NCI-H510A treated with DMSO at 0.1 percent for 48 hours (cell line): ENCODE measurements at places on chromosomes 2 and 18.

- DNase-seq: no peak
Measured at GRCh38 chr18:61606068-61606660, 272.9 kb downstream of the CDH20 start.

GRCh38 chr2:217433522-217433921, 569.3 kb downstream of the TNS1 start:
- DNase-seq: peak; percentile 48

DNA sequence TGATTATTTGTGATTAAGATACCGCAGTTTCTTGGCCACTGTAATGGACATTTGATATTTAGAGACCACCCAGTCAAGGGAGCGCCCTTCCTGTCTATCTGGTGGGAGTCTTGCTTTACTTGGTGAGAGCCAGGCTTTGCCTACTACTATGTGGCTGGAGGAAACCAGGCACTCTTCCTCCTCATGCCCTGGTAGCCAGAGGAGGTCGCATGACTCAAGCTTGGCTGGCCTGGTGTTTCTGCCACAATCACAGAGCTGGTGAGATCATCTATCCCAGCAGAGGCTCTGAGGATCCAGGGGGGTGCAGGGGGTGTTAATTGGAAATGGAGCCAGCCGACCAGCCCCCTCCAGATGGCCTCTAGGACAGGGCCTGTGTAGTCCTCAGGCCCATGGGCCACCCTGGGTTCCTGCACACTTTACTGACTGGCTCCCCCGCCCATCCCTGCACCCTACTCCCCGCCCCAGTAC, 46.8 kb upstream of the BIN1 start:
- DNase-seq: no peak

GRCh38 chr18:73664896-73665295, 482.7 kb downstream of the FBXO15 start:
- DNase-seq: no peak

GRCh38 chr18:42640160-42640559, 475.3 kb downstream of the RIT2 start:
- DNase-seq: no peak

GRCh38 chr18:57771193-57771592, 31.9 kb downstream of the ATP8B1 start:
- DNase-seq: peak; percentile 67

DNA sequence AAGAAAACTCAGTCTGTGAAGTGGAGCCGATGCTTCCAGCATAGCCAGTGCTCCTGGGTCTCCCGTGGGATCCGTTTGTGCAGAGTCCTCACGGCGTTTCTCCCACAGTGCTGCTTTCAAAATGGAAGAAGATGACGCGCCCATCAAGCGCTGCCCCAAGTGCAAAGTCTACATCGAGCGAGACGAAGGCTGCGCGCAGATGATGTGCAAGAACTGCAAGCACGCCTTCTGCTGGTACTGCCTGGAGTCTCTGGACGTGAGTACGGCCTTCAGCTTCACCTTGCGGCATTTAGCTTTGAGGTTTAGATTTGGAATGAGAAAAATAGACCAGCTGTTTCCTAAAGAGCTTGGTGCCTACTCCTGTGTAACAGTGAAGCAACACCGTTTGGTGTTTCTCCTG, 107.0 kb downstream of the RNF144A start:
- DNase-seq: no peak

DNA sequence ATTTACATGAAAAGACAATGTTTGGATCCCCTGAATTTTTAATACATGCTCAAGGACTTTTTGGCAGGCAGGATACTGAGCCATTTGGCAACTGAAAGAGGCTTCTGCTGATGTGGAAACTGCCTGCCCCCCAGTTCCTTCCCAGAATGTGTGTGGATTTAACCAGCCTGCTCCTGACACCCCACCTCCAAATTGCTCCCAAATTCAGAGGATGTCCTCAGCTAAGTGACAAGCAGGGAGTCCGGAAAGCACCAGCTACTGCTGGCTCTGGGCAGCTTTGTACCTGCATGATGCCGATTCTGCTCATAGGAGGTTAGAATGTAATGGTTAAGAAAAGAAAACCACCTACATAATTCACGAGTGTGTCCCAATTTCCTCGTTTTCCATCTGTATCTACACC, 197.5 kb downstream of the CDH20 start:
- no peak for DNase-seq

GRCh38 chr2:106996171-106996769, 110.3 kb upstream of the ST6GAL2 start:
- DNase-seq: peak; percentile 85

- DNase-seq: no peak
Measured at GRCh38 chr2:154130821-154131220, 259.1 kb downstream of the GALNT13 start.

GRCh38 chr2:222604749-222605515, 51.0 kb downstream of the FARSB start:
- DNase-seq: no peak

DNA sequence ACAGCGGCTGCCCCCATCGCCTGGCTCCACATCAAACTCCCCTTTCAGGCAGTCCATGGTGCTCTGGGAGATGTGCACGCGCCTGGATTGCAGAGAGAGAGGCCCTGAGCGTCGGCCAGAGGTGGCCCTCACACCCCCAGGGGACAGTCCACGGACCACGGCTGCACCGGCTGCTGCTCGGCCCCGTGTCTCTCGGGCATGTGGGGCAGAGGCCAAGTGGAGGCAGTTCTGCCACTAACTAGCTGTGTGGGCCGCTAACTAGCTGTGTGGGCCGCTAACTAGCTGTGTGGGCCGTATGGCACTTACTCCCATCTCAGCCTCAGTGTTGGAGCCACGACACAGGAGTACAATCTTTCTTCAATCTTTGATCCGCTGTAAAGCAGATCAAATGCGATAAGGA, 45.3 kb downstream of the CENPO start:
- no peak for DNase-seq

DNA sequence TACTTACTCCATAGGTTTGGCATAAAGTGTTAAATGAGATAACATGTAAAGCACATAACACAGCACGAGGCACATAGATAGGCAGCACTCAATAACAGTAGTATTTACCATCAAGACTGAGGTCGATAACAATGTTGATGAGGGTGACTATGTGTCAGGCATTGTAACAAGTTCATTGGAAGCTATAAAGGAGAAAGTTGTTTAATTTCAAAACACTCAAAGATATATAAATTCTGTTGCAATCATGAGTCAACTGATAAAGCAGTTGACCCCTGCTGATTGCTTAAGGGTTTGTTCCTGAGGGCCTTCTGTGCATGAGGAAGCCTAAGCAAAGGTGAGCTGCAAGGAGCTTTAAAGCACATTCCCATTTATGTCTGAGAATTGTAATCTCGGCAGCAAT, 760.5 kb downstream of the SATB2 start:
- no peak for DNase-seq

DNA sequence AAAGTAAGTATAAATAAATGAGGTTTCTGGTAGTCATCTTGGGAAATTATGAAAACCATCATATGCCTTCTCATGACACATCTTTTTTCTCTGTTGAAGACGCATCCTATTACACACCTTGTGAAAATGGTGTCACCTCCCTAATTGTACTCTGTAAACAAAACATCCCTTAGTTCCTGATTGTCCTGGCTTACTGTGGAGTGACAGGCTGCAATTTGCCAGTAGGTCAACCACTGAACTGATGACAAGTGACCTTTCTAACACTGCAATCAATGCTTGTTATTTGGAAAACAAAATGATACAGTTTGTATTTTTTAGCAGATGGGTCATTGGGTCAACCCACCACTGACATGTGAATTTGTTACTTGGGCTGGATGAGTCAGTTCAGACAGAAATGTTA, 219.5 kb downstream of the PTPRM start:
- DNase-seq: no peak

GRCh38 chr2:120694034-120694433, 41.6 kb upstream of the GLI2 start:
- no peak for DNase-seq

DNA sequence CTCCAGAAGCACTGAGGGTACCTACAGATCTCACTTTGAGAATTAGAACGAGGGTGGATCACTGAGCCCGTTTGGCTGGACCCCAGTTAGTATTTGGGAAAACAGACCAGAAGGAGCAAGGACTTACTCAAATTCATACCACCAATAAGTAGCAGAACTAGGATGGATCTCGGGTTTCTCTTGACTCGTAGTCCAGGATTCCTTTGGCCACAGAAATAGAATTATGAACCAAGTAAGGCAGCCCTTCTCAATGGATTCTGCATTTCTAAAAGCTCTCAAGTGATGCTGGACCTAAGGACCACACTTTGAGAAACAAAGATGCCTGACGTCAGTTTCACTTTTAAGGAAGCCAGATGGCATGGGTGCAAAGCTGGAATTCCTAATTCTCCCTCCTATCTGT, 153.0 kb downstream of the KLHL29 start:
- no peak for DNase-seq

DNA sequence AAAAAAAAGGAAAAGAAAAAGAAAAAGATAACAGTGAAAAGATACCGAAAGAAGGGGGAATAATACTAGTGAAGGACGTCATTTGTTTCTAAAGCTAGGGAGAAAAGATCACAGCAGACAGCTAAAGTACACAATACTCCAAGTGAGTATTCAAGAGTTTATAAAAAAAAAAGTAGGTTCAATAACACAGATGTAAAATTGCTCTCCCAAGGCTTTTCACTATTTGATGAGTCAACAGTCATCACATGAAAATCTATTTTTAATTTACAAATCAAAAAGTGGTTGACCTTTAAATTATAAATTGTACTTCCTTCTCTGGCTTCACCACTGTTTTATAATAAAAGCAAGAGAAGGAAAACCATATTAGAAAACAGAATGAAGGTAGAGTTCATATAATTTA, 144.0 kb downstream of the ZRANB3 start:
- no peak for DNase-seq

DNA sequence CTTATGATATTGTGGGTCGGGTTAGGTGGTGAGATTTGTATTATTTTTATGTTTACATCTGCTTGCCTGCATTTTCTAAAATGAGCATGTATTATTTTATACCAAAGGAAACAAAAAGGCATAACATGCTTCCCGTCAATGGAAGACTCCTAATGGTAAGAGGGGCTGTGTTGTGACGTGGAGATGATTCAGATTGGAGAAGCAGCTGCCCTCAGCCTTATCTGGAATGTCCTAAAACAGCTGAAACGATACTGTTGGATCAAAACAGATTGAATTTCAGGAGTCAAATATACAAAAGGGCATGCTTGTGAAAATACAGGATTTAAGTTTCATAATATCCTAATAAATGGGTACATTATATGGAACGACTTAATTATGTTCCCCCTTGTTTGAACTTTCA, 19.0 kb downstream of the DGKD start:
- DNase-seq: no peak

- DNase-seq: peak; percentile 53
Measured at GRCh38 chr2:96143848-96144480, 1.3 kb downstream of the DUSP2 start.

- DNase-seq: peak; percentile 21
Measured at GRCh38 chr2:71882949-71883472, 264.7 kb downstream of the CYP26B1 start.

DNA sequence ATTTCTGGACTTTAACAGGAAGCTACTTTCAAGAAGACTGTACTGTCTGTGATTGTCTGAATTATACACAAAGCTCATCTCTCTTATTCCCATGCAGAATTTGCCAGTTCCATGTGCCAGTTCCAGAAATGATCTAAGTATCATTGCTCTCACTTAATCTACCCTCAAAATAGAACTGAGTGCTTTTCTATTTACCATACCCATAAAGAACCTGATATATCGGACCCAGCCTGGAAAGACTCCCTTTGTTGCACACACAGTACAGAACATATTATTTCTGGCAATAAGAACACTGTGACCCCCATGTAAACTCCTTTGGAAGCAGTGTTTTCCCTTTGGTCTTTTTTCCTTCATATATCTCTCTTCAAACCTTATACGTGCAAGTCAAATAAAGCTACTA, 102.3 kb upstream of the TTN start:
- DNase-seq: no peak

DNA sequence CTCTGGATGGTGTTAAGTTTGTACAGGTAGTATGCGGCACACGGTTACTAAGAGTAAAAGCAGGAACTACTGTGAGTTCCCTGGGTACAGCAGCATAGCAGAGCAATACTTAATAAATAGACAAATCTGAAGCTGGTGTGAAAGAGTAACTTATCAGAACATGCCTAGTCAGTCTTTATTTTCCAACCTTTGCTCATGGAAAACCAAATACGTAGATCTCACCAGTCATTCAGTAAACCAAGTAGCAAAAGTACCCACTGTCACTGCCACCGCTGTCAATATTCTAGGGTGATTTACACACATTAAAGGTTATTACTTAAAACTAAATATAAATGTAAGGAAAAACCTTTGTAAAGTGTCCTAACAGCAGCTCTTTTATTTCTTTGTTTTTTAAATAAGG, 35.0 kb downstream of the SIGLEC15 start:
- no peak for DNase-seq

GRCh38 chr18:39205565-39206195, 1640.1 kb upstream of the CELF4 start:
- no peak for DNase-seq

GRCh38 chr18:68925268-68925667, 127.4 kb downstream of the CCDC102B start:
- DNase-seq: no peak
